ENCODE measurements at places on chromosomes 16 and 17.

- peak; percentile 54 for DNase-seq
Observed at GRCh38 chr17:48724251-48725003, 1.4 kb downstream of the PRAC2 start.

GRCh38 chr16:23182679-23183542 is at the start of gene SCNN1G:
Gene SCNN1G, plus strand, starts transcription at chr16:23182745. Its CDS starts 3,527 bp downstream, at chr16:23186272.
- no peak for DNase-seq

GRCh38 chr17:27264068-27264812 is 29.7 kb upstream of the WSB1 start:
- DNase-seq, result no peak

- DNase-seq, result no peak
Observed at GRCh38 chr17:42345396-42346073, 42.7 kb downstream of the STAT3 start.

DNA sequence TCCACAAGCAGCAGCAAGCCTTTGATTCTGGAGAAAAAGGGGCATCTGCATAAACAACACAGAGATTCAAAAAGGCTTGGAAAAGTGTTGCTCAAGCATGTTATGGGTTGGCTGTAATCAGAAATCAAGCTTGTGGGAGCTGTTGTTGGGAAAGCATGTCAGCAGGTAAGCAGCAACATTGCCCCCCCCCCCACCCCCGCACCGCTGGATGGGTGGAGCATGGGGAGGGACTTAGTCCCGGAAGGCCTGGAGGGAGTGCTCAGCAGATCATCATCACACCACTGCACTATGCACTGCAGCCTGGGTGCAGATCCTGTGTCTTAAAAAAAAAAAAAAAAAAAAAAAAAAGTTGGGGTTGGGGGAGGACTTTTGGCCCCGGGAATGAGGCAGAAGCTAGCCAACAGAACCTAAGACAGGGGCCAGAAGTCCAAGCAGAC is 16.8 kb upstream of the AKAP1 start:
- DNase-seq, result no peak

GRCh38 chr17:42522798-42523278 is 13.2 kb upstream of the NAGLU start:
- DNase-seq, result no peak
